ENCODE measurements at places on chromosomes 1 and 21. TPM values are rescaled to one million over a fixed set of nuclear protein-coding genes. Genes with fewer than 3 reads are reported as not detected.

SMIM1 gene
- total RNA-seq, result 0.53 TPM

TEX38 gene
- total RNA-seq, result not detected

WDR47 gene
- 20.7 TPM for total RNA-seq

LY9 gene
- total RNA-seq, result not detected

FCAMR gene
- total RNA-seq, result not detected

RPE65 gene
- total RNA-seq, result not detected

C1orf146 gene
- not detected for total RNA-seq

KRTAP19-5 gene
- not detected for total RNA-seq

OVAAL gene
- total RNA-seq, result not detected

STYXL2 gene
- not detected for total RNA-seq

GJB5 gene
- total RNA-seq, result not detected

OSCP1 gene
- total RNA-seq, result 9.9 TPM

TRIM67 gene
- total RNA-seq, result under 0.01 TPM

USH2A gene
- total RNA-seq, result under 0.01 TPM

SZT2 gene
- total RNA-seq, result 24.3 TPM

MYCL gene
- 0.12 TPM for total RNA-seq

CASQ2 gene
- total RNA-seq, result not detected

ACADM gene
- 33.4 TPM for total RNA-seq

MNDA gene
- total RNA-seq, result not detected

AADACL3 gene
- not detected for total RNA-seq

RGS18 gene
- not detected for total RNA-seq

CSRP1 gene
- total RNA-seq, result 556 TPM

ERICH3 gene
- total RNA-seq, result not detected

HYI gene
- total RNA-seq, result 37.3 TPM

ZBTB18 gene
- 7.4 TPM for total RNA-seq

TEKT2 gene
- not detected for total RNA-seq

CCDC185 gene
- total RNA-seq, result not detected

PLA2G2A gene
- not detected for total RNA-seq

SH2D2A gene
- 0.53 TPM for total RNA-seq

ARHGEF16 gene
- 0.25 TPM for total RNA-seq

GPX7 gene
- total RNA-seq, result 36.6 TPM

SLC2A5 gene
- total RNA-seq, result 0.62 TPM

OR10J1 gene
- total RNA-seq, result not detected

NUP210L gene
- 0.13 TPM for total RNA-seq

CYP4A11 gene
- total RNA-seq, result 0.13 TPM

SSR2 gene
- 356 TPM for total RNA-seq

PIK3R3 gene
- total RNA-seq, result 9.4 TPM

AQP10 gene
- under 0.01 TPM for total RNA-seq

CLCA1 gene
- not detected for total RNA-seq

BCL2L15 gene
- total RNA-seq, result 0.26 TPM

AHCYL1 gene
- total RNA-seq, result 46.9 TPM

OR2M3 gene
- total RNA-seq, result not detected

RNF207 gene
- total RNA-seq, result 6.8 TPM

PGBD5 gene
- 0.06 TPM for total RNA-seq

RALGPS2 gene
- total RNA-seq, result 5.8 TPM

Measured in aortic smooth muscle cell (primary cell).